ENCODE measurements at places on chromosomes 12 and 14. TPM values are rescaled to one million over a fixed set of nuclear protein-coding genes. Genes with fewer than 3 reads are reported as not detected.

DNA sequence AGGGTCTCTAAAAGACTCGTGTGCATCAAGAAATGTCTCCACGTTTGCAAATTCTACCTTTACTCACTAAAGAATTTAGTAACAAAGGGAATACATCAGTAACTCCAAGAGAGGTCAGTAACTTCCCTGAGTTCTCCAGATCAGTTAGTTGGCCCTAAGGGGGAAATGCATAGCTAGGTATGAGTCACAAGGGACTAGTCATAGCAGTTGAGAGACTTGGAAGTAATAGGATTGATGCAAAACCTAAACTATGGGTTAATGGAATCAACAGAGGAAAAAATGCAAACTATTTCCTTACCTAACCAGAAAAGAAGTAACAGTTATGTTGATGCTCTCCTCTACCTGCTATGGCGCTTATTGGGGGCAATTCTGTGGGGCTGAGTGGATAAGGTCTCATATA, 148.8 kb upstream of the GARIN6 start:
- H3K4me1 ChIP-seq, result no peaks in the 10 kb centered on the region
- H3K4me3 ChIP-seq, result no peak overlapping the region
- H3K36me3 ChIP-seq, result no peaks in the 10 kb centered on the region

- H3K27me3 ChIP-seq, result no peaks in the 10 kb centered on the region
- H3K36me3 ChIP-seq, result no peaks in the 10 kb centered on the region
- H3K4me1 ChIP-seq, result no peaks in the 10 kb centered on the region
- no peak overlapping the region for H3K4me3 ChIP-seq
Measured at GRCh38 chr14:57816568-57817284, 49.2 kb downstream of the SLC35F4 start.

- H3K27me3 ChIP-seq, result no peaks in the 10 kb centered on the region
- peaks cover 52% of the 10 kb centered on the region for H3K4me1 ChIP-seq
- H3K36me3 ChIP-seq, result peaks cover 5% of the 10 kb centered on the region
- H3K4me3 ChIP-seq, result no peak overlapping the region
Measured at GRCh38 chr12:6938353-6939190, 5.0 kb upstream of the RNU7-1 start.

GRCh38 chr12:114064497-114064896, 98.4 kb upstream of the RBM19 start:
- no peak for DNase-seq
- H3K27ac ChIP-seq, result no peak overlapping the region
- H3K36me3 ChIP-seq, result no peaks in the 10 kb centered on the region
- no peaks in the 10 kb centered on the region for H3K4me1 ChIP-seq

GRCh38 chr12:131928080-131928710, 881 bp upstream of the PUS1 start:
- DNase-seq, result peak; percentile 68
- peaks cover 17% of the 10 kb centered on the region for H3K4me1 ChIP-seq

- H3K36me3 ChIP-seq, result no peaks in the 10 kb centered on the region
- no peaks in the 10 kb centered on the region for H3K4me1 ChIP-seq
- H3K4me3 ChIP-seq, result no peak overlapping the region
- DNase-seq, result no peak
- no peak overlapping the region for H3K27ac ChIP-seq
- no peaks in the 10 kb centered on the region for H3K27me3 ChIP-seq
Measured at GRCh38 chr12:62075870-62076269, 184.3 kb upstream of the USP15 start.

GRCh38 chr12:95995238-95996031, 709 bp downstream of the HAL start:
- no peak overlapping the region for H3K27ac ChIP-seq
- H3K4me3 ChIP-seq, result no peak overlapping the region
- no peaks in the 10 kb centered on the region for H3K27me3 ChIP-seq
- H3K36me3 ChIP-seq, result no peaks in the 10 kb centered on the region
- no peaks in the 10 kb centered on the region for H3K4me1 ChIP-seq

GRCh38 chr12:44431647-44432343, 444.3 kb downstream of the NELL2 start:
- no peaks in the 10 kb centered on the region for H3K4me1 ChIP-seq
- DNase-seq, result no peak
- H3K27ac ChIP-seq, result no peak overlapping the region
- H3K36me3 ChIP-seq, result no peaks in the 10 kb centered on the region
- no peak overlapping the region for H3K4me3 ChIP-seq
- no peaks in the 10 kb centered on the region for H3K27me3 ChIP-seq

DNA sequence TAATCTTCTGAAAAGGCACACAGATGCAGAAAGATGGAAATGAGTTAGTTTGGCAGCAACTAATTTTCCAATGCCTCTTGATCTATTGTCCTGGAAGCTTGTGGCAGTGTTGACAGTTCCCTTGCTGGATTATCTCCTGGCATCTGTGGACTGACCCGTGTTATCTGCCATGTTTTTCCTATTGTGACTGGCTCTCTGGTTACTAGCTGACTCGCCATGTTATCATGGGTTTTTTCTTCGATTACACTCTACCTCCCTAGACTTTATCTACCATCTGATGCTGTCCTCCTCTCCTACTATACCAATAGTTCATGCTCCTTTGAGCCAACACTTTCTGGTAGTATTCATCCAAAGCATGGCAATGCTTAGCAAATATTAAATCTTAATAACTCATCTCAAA, 63.3 kb upstream of the FLRT2 start:
- H3K27ac ChIP-seq, result no peak overlapping the region
- no peaks in the 10 kb centered on the region for H3K4me1 ChIP-seq
- DNase-seq, result no peak
- H3K27me3 ChIP-seq, result no peaks in the 10 kb centered on the region
- no peak overlapping the region for H3K4me3 ChIP-seq

GRCh38 chr14:105305791-105306190, 5.0 kb upstream of the BRF1 start:
- H3K27me3 ChIP-seq, result no peaks in the 10 kb centered on the region
- H3K4me1 ChIP-seq, result peaks cover 4% of the 10 kb centered on the region
- no peak for DNase-seq
- no peaks in the 10 kb centered on the region for H3K36me3 ChIP-seq
- H3K27ac ChIP-seq, result no peak overlapping the region
- H3K4me3 ChIP-seq, result no peak overlapping the region

GRCh38 chr12:115118177-115118724, 434.3 kb upstream of the TBX3 start:
- no peak for DNase-seq
- H3K27me3 ChIP-seq, result no peaks in the 10 kb centered on the region
- no peak overlapping the region for H3K27ac ChIP-seq
- no peak overlapping the region for H3K4me3 ChIP-seq
- H3K4me1 ChIP-seq, result no peaks in the 10 kb centered on the region
- H3K36me3 ChIP-seq, result no peaks in the 10 kb centered on the region

- no peak for DNase-seq
- H3K27ac ChIP-seq, result no peak overlapping the region
- no peak overlapping the region for H3K4me3 ChIP-seq
- H3K36me3 ChIP-seq, result no peaks in the 10 kb centered on the region
Measured at GRCh38 chr14:105074601-105075053, 9.4 kb upstream of the GPR132 start.

- H3K4me1 ChIP-seq, result no peaks in the 10 kb centered on the region
- no peaks in the 10 kb centered on the region for H3K36me3 ChIP-seq
- H3K4me3 ChIP-seq, result no peak overlapping the region
- DNase-seq, result peak; percentile 37
- H3K27ac ChIP-seq, result no peak overlapping the region
- no peaks in the 10 kb centered on the region for H3K27me3 ChIP-seq
Measured at GRCh38 chr14:101118233-101118632, 214.7 kb upstream of the RTL1 start.

DNA sequence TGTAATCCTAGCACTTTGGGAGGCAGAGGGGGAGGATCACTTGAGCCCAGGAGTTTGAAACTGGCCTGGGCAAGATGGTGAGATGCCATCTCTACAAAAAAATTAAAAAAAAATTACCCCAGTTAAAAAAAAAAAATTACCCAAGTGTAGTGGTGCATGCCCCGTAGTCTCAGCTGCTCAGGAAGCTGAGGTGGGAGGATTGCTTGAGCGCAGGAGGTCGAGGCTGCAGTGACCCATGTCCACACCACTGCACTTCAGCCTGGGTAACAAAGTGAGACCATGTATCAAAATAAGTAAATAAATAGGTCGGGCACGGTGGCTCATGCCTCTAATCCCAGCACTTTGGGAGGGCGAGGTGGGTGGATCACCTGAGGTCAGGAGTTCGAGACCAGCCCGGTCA, 128.8 kb downstream of the VRK1 start:
- H3K4me1 ChIP-seq, result no peaks in the 10 kb centered on the region
- H3K36me3 ChIP-seq, result no peaks in the 10 kb centered on the region
- H3K27me3 ChIP-seq, result no peaks in the 10 kb centered on the region
- no peak overlapping the region for H3K4me3 ChIP-seq

GRCh38 chr14:37590428-37591139, 4.5 kb downstream of the FOXA1 start:
- peaks cover 97% of the 10 kb centered on the region for H3K27me3 ChIP-seq
- no peak overlapping the region for H3K4me3 ChIP-seq
- H3K27ac ChIP-seq, result no peak overlapping the region
- no peak for DNase-seq
- no peaks in the 10 kb centered on the region for H3K36me3 ChIP-seq

GRCh38 chr12:29073631-29074239, 75.3 kb upstream of the FAR2 start:
- H3K27ac ChIP-seq, result no peak overlapping the region
- no peaks in the 10 kb centered on the region for H3K27me3 ChIP-seq
- H3K4me1 ChIP-seq, result no peaks in the 10 kb centered on the region
- no peaks in the 10 kb centered on the region for H3K36me3 ChIP-seq
- no peak for DNase-seq

- H3K27me3 ChIP-seq, result no peaks in the 10 kb centered on the region
- no peak overlapping the region for H3K4me3 ChIP-seq
- H3K36me3 ChIP-seq, result no peaks in the 10 kb centered on the region
- peaks cover 21% of the 10 kb centered on the region for H3K4me1 ChIP-seq
- peak overlapping the region; percentile 36 for H3K27ac ChIP-seq
- no peak for DNase-seq
Measured at GRCh38 chr12:88472248-88472647, 108.0 kb downstream of the KITLG start.

GRCh38 chr12:95073698-95074520, 491 bp upstream of the NR2C1 start:
- no peaks in the 10 kb centered on the region for H3K27me3 ChIP-seq
- no peaks in the 10 kb centered on the region for H3K4me1 ChIP-seq
- H3K27ac ChIP-seq, result peak overlapping the region; percentile 93
- DNase-seq, result no peak
- H3K36me3 ChIP-seq, result no peaks in the 10 kb centered on the region

- H3K4me1 ChIP-seq, result no peaks in the 10 kb centered on the region
- H3K4me3 ChIP-seq, result no peak overlapping the region
- no peaks in the 10 kb centered on the region for H3K36me3 ChIP-seq
- peak overlapping the region; percentile 68 for H3K27ac ChIP-seq
- no peaks in the 10 kb centered on the region for H3K27me3 ChIP-seq
- DNase-seq, result no peak
Measured at GRCh38 chr12:67468549-67469245, 179.8 kb upstream of the DYRK2 start.

GRCh38 chr12:70671698-70672097, 34.5 kb upstream of the PTPRB start:
- no peaks in the 10 kb centered on the region for H3K36me3 ChIP-seq
- H3K4me3 ChIP-seq, result no peak overlapping the region
- no peak overlapping the region for H3K27ac ChIP-seq
- DNase-seq, result no peak
- no peaks in the 10 kb centered on the region for H3K4me1 ChIP-seq
- no peaks in the 10 kb centered on the region for H3K27me3 ChIP-seq

GRCh38 chr12:105158876-105159275, 51.3 kb downstream of the WASHC4 start:
- H3K4me1 ChIP-seq, result no peaks in the 10 kb centered on the region
- DNase-seq, result no peak
- H3K27ac ChIP-seq, result no peak overlapping the region
- no peak overlapping the region for H3K4me3 ChIP-seq
- no peaks in the 10 kb centered on the region for H3K27me3 ChIP-seq
- peaks cover 28% of the 10 kb centered on the region for H3K36me3 ChIP-seq

- H3K4me1 ChIP-seq, result peaks cover 95% of the 10 kb centered on the region
- no peak for DNase-seq
- H3K36me3 ChIP-seq, result no peaks in the 10 kb centered on the region
- H3K27ac ChIP-seq, result peak overlapping the region; percentile 99
- H3K4me3 ChIP-seq, result no peak overlapping the region
Measured at GRCh38 chr12:103852498-103852997, 11.5 kb upstream of the NT5DC3 start.

DNA sequence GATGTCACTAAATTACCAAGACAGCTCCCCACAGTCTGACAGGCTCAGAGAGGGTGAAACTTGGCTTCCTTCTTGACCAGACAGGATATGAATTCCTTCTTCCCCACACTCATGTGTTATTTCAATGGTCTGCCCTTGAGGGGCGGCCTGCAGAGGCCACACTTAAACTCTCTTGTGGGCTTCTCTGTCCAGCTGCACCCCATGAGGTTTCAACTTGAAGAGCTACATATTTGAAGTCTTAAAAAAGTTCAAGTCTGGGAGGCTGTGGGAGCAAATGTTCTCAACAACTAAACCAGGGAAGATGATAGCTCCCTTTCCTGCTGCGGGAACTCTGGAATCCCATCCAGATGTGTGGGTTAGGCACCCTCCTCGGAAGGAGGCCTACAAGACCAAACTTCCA, 98.3 kb downstream of the TTC7B start:
- H3K4me1 ChIP-seq, result no peaks in the 10 kb centered on the region
- H3K4me3 ChIP-seq, result no peak overlapping the region
- no peak overlapping the region for H3K27ac ChIP-seq
- H3K36me3 ChIP-seq, result peaks cover 9% of the 10 kb centered on the region
- no peaks in the 10 kb centered on the region for H3K27me3 ChIP-seq

DNA sequence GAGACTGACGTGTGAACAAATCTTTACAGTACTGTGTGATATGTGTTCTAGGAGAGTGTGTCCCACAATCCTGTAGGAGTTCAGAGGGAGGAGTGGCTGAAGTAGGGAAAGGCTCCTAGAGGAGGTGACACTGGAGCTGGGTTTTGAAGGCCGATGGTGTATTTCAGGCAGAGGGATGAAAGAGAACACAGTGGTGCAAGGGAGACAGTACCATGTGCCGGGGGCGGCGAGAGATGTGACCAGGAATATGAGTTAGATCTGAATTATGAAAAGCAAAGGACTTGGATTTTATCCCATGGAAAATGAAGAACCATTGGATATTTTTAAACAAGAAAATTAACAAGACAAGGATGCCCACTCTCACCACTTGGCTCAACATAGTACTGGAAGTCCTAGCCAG, 77.0 kb upstream of the ESRRB start:
- no peak overlapping the region for H3K27ac ChIP-seq
- no peaks in the 10 kb centered on the region for H3K27me3 ChIP-seq
- H3K4me1 ChIP-seq, result no peaks in the 10 kb centered on the region
- H3K4me3 ChIP-seq, result no peak overlapping the region

- H3K36me3 ChIP-seq, result no peaks in the 10 kb centered on the region
- H3K27ac ChIP-seq, result no peak overlapping the region
- no peaks in the 10 kb centered on the region for H3K4me1 ChIP-seq
- H3K4me3 ChIP-seq, result no peak overlapping the region
- no peak for DNase-seq
Measured at GRCh38 chr14:41806366-41806975, 199.8 kb downstream of the LRFN5 start.

GRCh38 chr12:109289551-109289950, 19.5 kb downstream of the FOXN4 start:
- H3K27ac ChIP-seq, result no peak overlapping the region
- no peak for DNase-seq
- H3K36me3 ChIP-seq, result no peaks in the 10 kb centered on the region
- no peak overlapping the region for H3K4me3 ChIP-seq

Gene IFI27L1
- total RNA-seq, result 6.8 TPM

Gene RAP1B
- total RNA-seq, result 213 TPM

Gene AKAP5
- total RNA-seq, result 0.81 TPM

Gene DHRS2
- not detected for total RNA-seq

Gene SPTB
- total RNA-seq, result 1.9 TPM

Gene KLHL33
- total RNA-seq, result 0.41 TPM

Gene OR6C3
- not detected for total RNA-seq

Gene ZNF839
- 8.6 TPM for total RNA-seq

Gene TMTC1
- 71.8 TPM for total RNA-seq

Gene KRT71
- total RNA-seq, result not detected

Gene COCH
- 15.1 TPM for total RNA-seq

Gene DTX3
- 52.8 TPM for total RNA-seq

Data from sigmoid colon (tissue), 7 donors.